Bone marrow (tissue), 2 donors: ENCODE measurements at places on chromosomes 6 and 20.

- DNase-seq: no peak
Measured at GRCh38 chr6:150866991-150867501, 1.5 kb downstream of the MTHFD1L start.

DNA sequence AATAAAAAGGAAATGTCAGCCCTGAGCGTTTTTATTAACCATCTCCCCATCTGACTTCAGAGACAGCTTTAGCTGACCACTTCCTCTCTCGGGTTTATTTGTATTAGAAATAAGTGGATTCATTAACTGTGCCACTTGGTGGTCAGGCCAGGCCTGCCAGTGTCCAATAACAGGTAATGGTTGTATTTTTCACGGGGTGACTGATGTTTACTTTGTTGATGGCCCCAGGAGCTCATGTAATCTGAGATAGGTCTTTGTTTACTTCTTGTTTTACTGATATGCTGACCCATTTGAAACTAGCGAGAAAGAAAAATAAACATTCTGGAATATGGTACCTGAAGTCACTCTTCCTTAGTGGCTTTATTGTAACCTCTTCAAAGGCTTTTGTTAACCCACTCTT lies 504.3 kb upstream of the SLC35B3 start:
- DNase-seq: no peak

GRCh38 chr6:35718911-35719381 lies 17.9 kb upstream of the ARMC12 start:
- no peak for DNase-seq

- peak; percentile 0 for DNase-seq
Measured at GRCh38 chr20:63394069-63394919, 33.1 kb upstream of the CHRNA4 start.

DNA sequence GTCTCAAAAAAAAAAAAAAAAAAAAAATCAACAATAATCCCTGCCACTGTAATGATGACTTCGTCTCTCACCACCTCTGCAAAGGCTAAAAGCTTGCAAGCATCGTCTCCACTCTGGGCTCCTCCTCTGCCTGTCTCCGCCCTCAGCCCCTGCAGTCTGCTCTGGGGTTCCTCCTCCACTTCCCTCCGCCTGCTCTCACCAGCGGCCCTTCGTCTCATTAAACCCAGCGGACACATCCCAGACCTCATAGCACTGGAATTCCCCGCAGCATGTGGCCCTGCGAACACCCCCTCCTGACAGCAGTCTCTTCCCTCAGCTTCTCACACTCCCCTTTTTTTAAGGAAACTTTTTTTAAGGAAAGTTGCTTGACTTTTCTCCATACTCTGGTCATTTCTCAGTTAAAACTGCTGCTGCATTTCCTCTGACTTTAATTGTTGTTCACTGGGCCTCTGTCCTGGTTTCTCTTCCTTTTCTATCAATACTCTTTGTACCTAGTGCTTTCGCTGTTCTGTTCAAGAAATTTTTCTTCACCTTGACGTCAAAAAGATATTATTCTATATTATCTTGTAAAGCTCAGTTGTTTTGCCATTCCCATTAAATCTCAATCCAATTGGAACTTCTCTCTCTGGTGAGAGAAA lies 70.9 kb upstream of the PLEKHG1 start:
- no peak for DNase-seq

DNA sequence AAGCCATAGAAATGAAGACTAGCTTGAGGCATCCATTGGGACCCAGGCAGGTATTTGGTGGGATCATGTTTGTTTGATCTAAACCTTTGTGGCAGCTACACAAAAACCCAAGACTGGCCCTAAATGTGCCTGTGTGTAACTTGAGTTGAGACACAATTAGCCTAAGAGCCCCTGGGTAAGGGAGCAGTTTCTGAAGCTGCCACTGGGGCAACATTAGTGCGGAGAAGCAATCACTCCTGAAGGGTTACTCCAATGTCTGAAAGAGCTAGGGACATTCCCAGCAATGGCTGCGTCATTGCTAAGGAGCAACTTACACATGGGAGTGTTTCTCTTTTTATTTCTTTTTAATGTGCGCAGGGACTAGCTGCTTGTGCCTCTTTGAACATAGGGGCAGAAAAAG lies 67.9 kb upstream of the EEF1E1 start:
- no peak for DNase-seq

DNA sequence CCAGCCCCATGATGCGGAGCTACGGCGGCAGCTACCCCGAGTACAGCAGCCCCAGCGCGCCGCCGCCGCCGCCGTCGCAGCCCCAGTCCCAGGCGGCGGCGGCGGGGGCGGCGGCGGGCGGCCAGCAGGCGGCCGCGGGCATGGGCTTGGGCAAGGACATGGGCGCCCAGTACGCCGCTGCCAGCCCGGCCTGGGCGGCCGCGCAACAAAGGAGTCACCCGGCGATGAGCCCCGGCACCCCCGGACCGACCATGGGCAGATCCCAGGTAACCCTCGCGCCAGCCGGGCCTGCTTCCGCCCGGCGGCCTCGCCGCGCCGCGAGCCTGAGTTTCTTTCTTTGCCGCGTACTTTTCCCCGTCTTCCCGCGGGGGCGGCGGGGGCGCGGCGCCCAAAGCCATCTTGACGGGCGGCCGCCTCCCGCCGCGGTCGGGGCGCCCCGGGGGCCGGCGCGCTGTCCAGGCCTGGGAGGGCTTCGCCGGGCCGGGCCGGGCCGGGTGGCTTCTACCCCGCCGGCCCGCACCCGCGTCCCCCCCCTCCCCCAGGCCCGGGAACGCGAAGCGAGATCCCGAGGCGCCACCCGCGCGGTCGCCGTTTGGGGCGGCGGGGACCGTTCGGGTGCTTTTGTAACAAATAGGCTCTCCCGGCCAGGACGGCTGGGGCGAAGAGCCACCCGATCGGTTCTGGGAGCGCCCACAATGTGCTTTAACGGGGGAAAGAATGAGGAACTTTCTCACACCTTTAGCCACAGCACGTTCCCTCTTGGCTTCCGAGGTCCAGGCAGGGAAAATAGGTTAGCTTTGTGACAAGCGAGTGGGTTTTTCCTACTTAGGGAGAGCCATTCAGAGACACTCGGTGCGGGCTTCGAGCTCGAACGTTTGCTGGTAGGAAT lies 2.3 kb downstream of the ARID1B start:
- no peak for DNase-seq

GRCh38 chr6:151690303-151690702 lies 117.2 kb upstream of the ESR1 start:
- no peak for DNase-seq
